ENCODE measurements at places on chromosomes 2 and 18.

DNA sequence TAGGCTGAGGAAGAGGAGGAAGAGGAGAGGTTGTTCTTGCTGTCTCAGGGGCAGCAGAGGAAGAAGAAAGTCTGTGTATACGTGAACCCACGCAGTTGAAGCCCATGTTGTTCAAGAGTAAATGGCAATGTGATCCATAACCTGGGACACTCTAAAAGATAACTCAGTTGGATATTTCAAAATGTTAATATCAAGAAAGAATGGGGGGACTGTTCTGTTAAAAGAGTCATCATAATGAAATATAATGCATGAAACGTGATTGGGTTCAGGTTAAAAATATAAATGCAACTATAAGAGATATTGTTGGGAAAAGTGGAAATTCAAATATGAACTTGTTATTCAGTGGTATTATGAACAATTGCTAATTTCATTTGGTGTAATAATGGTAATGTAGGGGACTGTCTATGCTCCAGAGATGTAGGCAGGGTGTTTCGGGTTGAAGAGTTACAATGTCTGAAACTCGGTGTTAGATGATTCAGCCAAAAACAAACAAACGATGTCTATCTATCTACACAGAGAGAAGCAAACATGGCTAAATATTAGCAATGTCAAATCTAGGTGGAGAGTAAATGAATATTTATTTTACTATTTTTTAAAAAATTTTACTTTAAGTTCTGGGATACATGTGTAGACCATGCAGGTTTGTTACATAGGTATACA, 21.1 kb upstream of the POLE4 start:
- no peak for DNase-seq

- DNase-seq = no peak
Observed at GRCh38 chr2:171522052-171522787, at the start of gene CYBRD1. Gene CYBRD1 (plus strand): TSS chr2:171522474. CDS start chr2:171522546, 72 bp downstream.

DNA sequence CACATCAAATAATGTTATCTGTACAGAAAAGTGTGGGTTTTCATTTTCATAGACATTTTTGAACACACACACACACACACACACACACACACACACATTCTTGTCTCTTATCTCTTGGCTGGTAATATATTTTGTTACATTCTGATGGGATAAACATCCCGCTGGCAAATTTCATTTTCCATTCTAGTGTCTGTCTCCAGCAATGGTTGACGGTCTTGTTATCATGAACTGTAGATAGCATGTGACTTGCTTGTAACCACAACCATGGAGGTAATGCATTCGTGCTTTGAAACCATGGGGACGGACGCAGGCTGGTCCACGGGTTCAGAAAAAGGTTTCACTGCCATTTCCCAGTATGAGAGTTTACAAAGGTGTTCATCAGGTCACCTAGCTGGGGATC, 156.4 kb downstream of the PPP1R1C start:
- DNase-seq = no peak

GRCh38 chr2:74857725-74858124, 23.8 kb downstream of the HK2 start:
- no peak for DNase-seq

DNA sequence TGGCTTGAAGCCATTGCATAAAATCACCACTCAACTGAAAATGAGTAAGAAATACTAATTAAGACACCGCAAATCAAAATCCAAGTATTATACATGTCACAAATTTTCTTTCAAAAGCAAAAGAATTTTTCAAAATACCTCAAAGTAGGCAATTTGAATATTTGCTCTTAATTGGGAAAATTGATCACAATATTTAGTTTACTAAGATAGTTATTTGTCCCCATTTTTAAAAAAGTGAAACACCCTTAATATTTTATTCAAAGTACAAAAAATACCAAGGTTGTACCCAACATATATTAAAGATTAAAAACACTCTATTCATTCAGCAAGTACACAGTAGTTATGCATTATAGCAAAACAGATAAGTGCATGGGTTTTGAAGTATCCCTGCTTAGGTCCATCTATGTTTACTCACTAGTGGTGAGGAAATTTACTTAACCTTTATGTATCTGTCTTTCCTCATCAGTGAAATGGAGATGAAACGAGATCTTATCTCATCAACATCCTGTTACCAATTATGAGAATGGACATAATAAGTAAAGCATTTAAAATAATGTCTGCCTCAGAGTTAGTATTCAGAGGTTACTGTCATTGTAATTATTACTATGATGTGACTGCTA, 35.1 kb downstream of the VPS54 start:
- no peak for DNase-seq

- no peak for DNase-seq
Observed at GRCh38 chr2:238848691-238848975, 748 bp downstream of the TWIST2 start.

GRCh38 chr2:58680755-58681310, 439.7 kb upstream of the FANCL start:
- no peak for DNase-seq

GRCh38 chr18:76169733-76170132, 325.3 kb downstream of the ZNF516 start:
- no peak for DNase-seq

GRCh38 chr2:188897096-188897495, 77.1 kb upstream of the COL3A1 start:
- no peak for DNase-seq

- no peak for DNase-seq
Observed at GRCh38 chr18:27030421-27030820, 154.7 kb downstream of the CHST9 start.

GRCh38 chr2:214593727-214594126, 182.9 kb downstream of the VWC2L start:
- DNase-seq = no peak

DNA sequence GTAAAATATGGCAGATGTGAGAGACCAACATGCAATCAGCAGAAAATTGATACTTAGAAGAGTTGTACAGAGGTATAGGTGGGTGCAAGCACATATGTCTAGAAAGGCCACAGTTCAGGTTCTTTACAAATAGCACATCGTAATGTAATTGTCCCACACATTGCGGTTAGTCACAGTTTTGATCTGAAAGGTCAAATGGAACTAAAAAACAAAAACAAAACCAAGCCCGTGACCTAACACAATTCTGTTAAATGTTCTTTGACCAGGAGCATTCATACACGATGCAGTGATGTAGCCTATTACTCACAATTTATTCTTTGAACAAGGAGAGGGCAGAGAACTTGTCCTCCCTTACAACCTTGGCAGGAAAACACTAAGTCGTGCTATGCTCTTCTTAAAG, 108.9 kb upstream of the MAP4K3 start:
- DNase-seq = no peak

- DNase-seq = no peak
Observed at GRCh38 chr2:44941551-44942234, at the start of gene SIX3. Gene SIX3 (plus strand): TSS chr2:44941702. CDS start chr2:44942105, 403 bp downstream.

GRCh38 chr2:187574969-187575750, 20.9 kb upstream of the TFPI start:
- DNase-seq = no peak

DNA sequence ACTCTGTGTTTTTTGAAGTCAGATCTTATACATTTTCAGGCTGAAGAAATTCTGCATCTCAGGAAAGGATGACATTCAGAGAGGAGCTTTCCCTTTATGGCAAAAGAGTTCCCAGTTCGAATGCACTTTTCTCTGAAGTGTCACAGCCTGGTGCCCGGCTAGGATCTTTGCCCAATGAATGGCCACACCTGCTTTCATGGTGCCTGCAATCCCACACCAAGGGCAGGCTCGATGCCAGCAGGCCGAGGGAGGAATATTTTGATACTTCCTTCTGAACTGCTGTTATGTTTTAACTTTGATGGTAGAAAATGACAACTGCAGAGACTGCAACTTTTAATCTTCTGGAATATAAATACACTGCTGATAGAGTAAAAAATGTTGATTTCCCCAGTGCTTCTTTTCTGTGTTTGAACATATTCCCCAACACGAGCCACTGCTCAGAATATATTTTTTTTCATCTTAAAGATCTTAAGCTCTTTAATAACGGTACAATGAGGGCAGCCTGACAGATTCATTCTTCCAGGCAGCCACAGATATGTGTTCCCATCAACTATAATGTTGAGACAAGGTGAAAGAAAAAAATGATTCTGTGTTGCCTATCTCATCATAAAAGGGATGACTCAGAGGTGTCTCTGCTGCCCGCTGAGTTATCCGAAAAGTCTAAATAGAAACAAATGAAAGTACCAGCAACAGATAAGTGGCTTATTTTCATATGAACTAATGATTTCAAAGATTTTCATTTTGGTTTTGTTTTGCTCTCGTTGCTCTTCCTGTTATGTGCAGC, 848.5 kb downstream of the DCDC2C start:
- DNase-seq = no peak

- no peak for DNase-seq
Observed at GRCh38 chr18:7600528-7601245, 33.6 kb downstream of the PTPRM start.

DNA sequence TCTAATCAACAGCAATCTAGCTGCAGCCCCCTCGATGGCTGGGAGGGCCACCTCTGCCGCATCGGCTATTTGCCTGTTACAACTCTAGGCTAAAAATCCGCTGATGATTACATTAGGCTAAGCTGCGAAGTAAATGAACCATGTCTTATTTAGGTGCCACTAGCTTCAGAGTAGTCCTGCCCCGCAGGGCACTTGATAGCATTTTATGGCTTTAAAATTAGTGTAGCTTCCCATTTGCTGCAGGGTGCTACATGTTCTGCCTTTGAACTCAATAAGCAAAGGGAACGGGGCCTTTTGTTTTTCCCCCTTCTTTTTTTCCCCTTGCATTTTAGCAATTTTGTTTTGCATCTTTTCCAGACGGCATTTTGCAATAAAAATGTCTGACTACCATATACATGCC, 270.2 kb downstream of the GBX2 start:
- no peak for DNase-seq

DNA sequence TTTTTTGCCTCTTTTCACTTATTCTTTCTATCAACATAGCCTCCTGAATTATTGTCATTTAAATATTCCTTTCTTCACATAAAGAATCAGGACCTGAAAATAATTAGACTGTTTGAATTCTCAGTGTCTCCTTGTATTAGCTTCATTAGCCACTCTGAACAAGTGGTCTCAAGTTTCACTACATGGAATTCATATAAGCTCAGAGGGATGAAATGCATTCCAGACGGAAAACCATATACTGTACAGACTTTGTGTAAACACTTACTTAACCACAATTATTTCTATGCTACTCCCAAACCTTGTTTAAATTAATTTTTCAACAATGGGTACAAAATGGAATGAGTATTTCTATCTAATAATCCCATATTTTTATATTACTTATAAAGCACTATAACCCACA, 53.4 kb downstream of the CHN1 start:
- no peak for DNase-seq

GRCh38 chr2:197273485-197273884, 37.1 kb downstream of the ANKRD44 start:
- no peak for DNase-seq

DNA sequence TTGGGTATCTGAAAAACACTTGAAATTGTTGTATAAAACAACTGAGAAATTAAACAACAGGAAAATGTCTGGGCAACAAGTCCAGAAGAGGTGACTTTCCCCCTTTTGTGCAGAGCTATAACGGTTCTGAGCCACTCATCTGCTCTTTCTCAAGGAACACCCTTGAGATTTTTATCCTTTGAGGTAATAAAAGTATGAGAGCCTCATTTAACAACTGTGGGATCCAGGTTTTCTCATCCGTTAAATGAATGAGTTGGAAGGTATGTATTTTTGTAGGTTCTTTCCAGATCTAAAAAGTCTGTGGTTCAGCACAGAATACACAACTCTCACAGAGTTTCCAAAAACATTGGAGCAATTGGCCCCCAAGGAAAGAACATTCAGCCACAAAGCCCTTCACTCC, 93.0 kb downstream of the ANKRD44 start:
- DNase-seq = no peak

DNA sequence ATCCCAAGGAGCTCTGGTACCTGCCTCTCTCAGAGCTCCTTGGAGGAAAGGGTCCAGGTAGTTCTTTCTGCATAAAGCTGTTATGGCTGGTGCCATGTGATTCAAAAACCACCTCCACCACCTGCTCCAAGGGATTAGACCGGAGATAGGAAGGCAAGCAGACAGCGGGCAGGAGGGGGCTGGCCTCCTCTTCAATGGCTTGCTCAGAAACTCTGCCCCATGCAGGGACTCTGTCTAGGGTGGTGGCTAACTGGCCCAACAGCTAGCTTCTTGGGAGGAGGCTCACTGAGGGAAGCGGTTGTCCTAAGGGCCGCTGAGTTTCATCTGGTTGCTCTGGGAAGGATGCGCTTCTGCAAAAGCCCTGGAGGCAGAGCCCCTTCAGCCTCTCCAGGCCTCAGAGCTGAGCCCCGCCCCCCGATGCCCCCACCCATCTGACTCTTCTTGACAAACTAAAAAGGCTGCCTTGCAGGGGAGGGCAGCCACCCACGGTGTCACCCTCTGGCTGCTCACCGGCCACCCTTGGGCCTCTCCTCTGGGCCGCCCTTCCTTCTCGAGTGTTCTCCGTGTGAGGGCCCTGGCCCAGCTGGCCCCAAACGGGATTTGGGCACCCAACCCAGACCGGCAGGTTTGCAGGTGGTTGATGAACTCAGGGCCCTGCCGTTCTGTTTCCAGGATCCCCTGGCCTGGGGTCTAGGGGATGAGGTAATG, 90.2 kb downstream of the MCFD2 start:
- DNase-seq = no peak

DNA sequence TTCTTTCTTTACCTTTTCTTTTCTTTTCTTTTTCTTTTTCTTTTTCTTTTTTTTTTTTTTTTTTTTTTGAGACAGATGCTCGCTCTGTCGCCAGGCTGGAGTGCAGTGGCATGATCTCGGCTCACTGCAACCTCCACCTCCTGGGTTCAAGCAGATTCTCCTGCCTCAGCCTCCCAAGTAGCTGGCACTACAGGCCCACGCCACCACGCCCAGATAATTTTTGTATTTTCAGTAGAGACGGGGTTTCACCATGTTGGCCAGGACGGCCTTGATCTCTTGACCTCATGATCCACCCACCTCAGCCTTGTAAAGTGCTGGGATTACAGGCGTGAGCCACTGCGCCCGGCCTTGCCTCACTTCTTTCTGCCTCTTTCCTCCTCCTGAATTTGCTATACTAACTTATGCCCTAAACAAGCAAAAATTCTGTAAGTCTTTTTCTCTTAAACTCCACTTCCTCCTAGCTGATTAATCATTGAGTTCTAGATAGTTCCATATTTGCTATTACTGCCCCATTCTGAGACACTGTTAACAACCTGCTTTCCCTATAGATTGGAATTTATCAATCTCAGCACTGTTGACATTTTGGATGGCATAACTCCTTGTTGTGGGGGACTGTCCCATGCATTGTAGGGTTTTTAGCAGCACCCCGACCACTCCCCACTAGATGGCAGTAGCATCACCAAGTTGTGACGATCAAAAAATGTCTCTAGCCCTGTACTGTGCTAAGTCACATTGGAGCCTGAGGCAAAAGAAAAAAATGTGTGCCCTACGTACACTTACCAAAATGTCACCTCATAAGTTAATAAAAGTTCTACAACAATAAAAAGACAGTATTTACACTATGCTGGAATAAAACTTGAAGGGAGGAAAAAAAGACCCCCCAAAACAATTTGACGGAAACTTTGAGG, 16.4 kb upstream of the THADA start:
- DNase-seq = peak; percentile 45

DNA sequence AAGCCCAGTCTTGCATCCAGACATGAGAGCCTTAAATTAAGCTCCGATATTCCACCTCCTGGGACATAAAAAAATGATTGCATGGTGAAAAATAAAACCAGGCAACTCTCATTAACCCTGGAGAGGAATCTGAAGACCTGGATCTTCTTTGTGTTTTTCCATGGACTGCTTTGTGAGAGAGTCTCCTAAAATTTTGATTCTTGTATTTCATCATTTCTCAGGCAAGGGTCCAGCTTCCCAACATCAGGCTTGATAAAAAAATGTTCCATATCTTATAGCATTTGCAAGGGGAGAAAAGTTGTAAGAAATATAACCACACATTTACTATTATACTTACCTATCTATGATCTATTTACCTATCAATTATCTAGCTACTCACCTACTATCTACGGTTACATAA, 327.5 kb upstream of the SPHKAP start:
- DNase-seq = no peak

All from HS-27A (cell line).